ENCODE measurements at places on chromosomes 3 and 15.

DNA sequence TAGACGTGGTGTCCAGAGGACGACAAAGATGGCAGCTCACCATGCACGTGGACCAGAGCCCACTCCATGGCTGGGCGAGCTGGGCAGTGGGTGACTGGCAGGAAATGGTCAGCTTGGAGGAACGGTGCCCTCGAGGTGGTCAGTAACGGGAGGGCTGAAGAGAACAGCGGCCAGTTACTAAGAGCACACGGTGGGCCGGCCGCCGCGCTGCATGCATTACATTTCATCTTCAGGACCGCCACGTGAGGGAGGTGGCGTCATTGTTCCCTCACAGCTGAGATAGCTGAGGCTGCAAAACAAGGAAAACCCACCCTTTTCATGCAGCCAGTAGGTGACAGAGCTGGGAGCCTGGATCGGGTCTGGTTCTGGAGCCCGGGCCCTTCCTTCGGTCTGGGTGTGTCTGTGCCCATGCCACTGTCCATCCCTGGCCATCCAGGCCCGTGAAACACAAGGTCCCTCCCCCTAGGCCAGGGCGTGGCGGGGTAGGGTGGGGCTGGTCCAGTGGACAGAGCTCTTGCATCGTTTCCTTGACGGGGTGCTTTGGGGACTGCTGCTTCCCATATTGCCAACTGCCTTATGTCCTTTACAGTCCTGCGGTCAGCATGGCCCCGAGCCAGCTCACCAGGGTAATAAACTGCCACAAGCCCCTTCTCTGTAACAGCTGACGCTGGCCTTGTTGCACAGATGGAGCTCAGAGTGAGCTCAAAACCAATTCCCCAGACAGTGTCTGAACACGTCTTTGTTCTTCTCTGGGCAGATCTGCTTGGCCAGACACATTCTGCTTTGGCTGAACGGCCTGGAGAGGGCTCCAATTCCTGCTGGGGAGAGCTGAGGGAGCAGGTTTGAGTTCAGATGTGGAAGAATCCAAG is 51.8 kb downstream of the RGMA start:
- DNase-seq = no peak

- DNase-seq = no peak
Observed at GRCh38 chr3:175898194-175898593, 1039.1 kb downstream of the NAALADL2 start.

DNA sequence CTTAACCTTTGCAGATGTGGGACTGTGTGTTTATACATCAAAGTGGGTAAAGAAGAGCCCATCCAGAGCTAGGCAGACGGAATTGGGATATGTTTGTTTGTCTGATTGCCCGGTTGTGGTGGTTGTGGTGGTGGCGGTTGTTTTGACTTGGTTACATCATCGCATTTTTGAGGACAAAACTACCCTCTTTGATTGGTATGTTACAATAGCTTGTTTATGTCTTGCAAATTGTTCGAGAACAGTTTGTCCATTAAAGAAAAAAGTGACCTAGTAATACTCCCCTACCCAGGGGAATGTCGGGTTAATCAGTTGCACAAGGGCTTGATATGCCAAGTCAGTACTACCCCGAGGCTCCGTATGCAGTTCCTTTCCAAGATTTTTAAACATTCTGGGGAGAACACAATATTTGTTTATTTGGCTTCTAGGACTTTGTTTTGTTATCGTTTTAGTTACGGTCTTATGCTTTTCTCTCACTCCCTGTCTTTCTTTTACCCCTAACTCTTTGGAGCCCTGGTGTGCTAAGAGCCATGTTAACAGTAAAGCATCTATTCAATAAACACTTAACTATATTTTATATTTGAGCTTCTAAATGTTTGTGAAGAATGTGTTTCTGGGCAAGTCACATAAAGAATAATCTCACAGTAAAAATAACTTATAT is 315.4 kb downstream of the LPP start:
- DNase-seq = no peak

DNA sequence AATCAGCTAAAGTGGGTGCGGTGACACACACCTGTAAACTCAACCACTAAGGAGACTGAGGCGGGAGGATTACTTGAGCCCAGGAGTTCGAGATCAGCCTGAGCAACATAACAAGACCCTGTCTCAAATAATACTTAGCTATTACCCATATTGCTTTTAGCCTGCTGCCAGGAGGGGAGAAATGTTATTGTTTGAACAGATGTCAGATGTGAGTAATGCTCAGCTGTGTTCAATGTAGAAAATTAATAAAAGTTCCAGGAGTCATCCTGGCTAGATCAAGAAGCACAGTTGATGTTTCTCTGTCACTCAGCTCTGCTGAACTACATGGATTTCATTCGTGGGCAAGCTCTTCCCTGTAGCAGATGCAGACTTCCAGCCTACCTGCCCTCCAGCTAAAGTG is 22.2 kb downstream of the LSM3 start:
- no peak for DNase-seq

GRCh38 chr3:14691239-14691638 is 16.3 kb downstream of the C3orf20 start:
- no peak for DNase-seq

GRCh38 chr3:127152684-127153505 is 40.0 kb upstream of the PRR23E start:
- no peak for DNase-seq

DNA sequence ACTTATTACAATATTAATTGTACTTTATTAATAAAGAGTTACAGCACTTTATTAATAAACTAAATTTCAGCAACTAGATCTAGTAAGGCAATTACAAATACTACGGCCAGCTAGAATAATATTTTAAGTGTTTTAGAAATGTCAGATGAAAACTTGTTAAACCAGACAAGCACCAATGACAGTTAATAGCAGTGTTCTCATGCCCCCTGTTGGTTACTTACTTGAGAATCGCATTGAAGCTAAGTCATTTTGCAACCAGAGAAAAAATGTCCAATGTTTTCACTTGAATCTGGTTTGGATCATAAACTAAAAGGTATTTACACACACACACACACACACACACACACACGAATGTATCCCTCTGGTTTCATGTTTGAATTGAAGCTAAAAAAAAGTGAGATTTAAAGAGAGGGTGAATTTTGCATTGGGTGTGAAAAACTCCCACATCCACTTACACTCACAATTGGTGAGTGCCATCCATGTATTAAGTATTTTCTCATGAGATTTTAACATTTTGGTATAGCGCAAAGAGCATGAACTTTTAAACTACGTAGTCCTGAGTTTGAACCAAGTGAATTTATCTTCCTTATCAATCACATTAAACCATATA is 347.7 kb downstream of the ZBBX start:
- DNase-seq = peak; percentile 83

All from NCI-H1105 treated with DMSO at 0.1 percent for 48 hours (cell line).